ENCODE measurements at places on chromosomes 2 and 18. TPM values are rescaled to one million over a fixed set of nuclear protein-coding genes. Genes with fewer than 3 reads are reported as not detected.

Gene GAREM2
- 7.9 TPM for total RNA-seq

Gene DES
- total RNA-seq = not detected

GRCh38 chr18:3450012-3450798 is at the start of gene TGIF1:
Gene TGIF1, plus strand, starts transcription at chr18:3450172. Its CDS starts 318 bp downstream, at chr18:3450490.
- peak; percentile 89 for DNase-seq

- no peak for DNase-seq
Observed at GRCh38 chr18:79343567-79344207, 52.0 kb upstream of the NFATC1 start.

DNA sequence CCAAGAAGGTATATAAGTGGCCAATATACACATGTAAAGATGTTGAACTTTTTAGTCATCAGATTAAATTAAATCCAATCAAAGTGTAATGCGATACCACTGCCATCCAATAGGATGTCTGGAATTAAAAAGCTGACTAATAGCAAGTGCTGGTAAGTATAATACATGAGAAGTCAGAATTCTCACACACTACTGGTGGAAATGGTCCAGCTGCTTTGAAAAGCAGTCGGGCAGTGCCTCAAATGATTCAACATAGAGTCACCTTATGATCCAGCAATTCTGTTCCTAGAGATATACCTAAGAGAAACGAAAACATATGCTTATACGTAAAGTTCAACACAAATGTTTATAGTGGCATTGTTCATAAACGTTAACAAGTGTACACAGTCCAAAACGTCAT is 124.1 kb upstream of the MYT1L start:
- no peak for DNase-seq

GRCh38 chr2:10045561-10046355 is 2.4 kb downstream of the KLF11 start:
- DNase-seq = no peak

Data from activated CD4-positive, alpha-beta T cell treated with anti-CD3 and anti-CD28 coated beads, Interleukin-2, amount 10 ng/mL, durations not matched to agents 24 days and 14 days (primary cell).